ENCODE measurements at places on chromosomes 7 and 10. TPM values are rescaled to one million over a fixed set of nuclear protein-coding genes. Genes with fewer than 3 reads are reported as not detected.

GRCh38 chr7:133003052-133003910, 78.6 kb downstream of the CHCHD3 start:
- DNase-seq, result no peak
- H3K4me1 ChIP-seq, result peaks cover 34% of the 10 kb centered on the region
- H3K27ac ChIP-seq, result peak overlapping the region; percentile 83
- H3K4me3 ChIP-seq, result no peak overlapping the region

- no peak overlapping the region for H3K4me3 ChIP-seq
- H3K4me1 ChIP-seq, result no peaks in the 10 kb centered on the region
- no peaks in the 10 kb centered on the region for H3K27me3 ChIP-seq
- DNase-seq, result no peak
- H3K36me3 ChIP-seq, result peaks cover 16% of the 10 kb centered on the region
Observed at GRCh38 chr7:1098243-1099153, 10.6 kb downstream of the GPER1 start.

DNA sequence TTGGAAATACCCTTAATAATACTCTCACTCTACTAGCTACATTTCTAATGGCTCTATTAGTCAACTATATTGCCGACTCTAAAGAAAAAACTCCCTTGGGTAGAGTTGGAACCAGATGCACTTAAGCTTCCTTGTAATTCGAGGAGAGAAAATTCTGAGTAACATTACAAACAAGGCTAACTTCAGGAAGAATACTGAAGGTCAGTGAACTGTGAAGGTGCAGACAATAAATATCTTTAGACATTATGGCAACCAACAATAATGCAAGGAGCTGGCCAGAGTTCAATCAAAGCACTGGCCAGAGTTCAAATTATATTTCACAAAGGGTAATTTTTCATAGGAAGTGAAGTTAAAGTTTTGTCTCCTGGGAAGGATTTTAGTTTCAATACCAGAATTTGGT, 40.7 kb upstream of the MRLN start:
- H3K36me3 ChIP-seq, result peaks cover 73% of the 10 kb centered on the region
- DNase-seq, result no peak
- 0 out of 2 replicates have a peak overlapping the region, but pooled peaks have one; percentile 15 for H3K27ac ChIP-seq
- no peaks in the 10 kb centered on the region for H3K27me3 ChIP-seq
- H3K4me3 ChIP-seq, result no peak overlapping the region
- peaks cover 4% of the 10 kb centered on the region for H3K4me1 ChIP-seq

- H3K36me3 ChIP-seq, result no peaks in the 10 kb centered on the region
- no peak overlapping the region for H3K27ac ChIP-seq
- H3K4me3 ChIP-seq, result no peak overlapping the region
- no peak for DNase-seq
Observed at GRCh38 chr7:18974803-18975202, 142.6 kb downstream of the TWIST1 start.

DNA sequence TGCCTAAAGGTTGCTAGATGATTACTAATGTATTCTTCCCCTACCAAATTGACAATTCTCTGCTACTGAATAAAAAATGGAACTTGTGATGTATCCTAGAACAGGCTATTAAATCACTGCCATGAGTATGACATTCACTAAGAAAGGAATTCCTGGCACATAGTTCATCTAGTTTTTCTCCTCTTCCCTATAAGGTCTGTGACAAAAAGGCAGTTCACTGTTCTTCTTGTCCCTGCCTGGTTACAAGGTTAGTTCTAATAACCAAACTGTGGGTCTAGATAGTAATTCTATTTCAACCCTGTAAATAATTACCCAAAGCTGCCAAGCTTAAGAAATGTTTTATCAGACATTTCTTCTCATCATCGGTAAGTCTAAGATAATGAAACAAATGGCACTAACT, 245.6 kb downstream of the BICC1 start:
- H3K27me3 ChIP-seq, result no peaks in the 10 kb centered on the region
- H3K4me1 ChIP-seq, result peaks cover 9% of the 10 kb centered on the region
- no peak overlapping the region for H3K4me3 ChIP-seq
- no peak overlapping the region for H3K27ac ChIP-seq
- DNase-seq, result no peak

- no peak for DNase-seq
- no peak overlapping the region for H3K27ac ChIP-seq
- H3K27me3 ChIP-seq, result no peaks in the 10 kb centered on the region
- no peak overlapping the region for H3K4me3 ChIP-seq
Observed at GRCh38 chr10:10626734-10627133, 390.9 kb upstream of the CELF2 start.

- H3K27ac ChIP-seq, result no peak overlapping the region
- no peak for DNase-seq
- no peaks in the 10 kb centered on the region for H3K36me3 ChIP-seq
- no peaks in the 10 kb centered on the region for H3K27me3 ChIP-seq
- H3K4me1 ChIP-seq, result peaks cover 10% of the 10 kb centered on the region
Observed at GRCh38 chr10:94041206-94041605, 47.5 kb downstream of the PLCE1 start.

DNA sequence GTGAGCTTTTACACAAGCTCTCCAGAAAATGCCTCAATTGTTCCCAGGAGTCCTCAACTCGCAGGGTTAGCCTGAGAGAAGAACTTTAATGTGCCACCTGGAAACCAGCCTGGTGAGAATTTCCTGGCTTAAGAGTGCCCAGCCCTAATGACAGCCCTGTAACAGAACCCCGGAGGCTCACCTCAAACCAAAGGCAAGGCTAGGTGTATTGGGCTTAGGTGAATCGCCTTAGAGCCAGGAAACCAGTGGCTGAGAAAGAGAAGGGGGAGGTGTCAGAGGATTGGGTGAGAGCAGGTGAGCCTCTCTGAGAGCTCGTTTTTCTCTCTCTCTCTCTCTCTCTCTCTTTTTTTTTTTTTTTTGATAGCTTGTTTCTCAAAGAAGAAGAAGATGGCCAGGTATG, 7.3 kb downstream of the OCM2 start:
- no peaks in the 10 kb centered on the region for H3K36me3 ChIP-seq
- no peak overlapping the region for H3K27ac ChIP-seq
- no peaks in the 10 kb centered on the region for H3K27me3 ChIP-seq
- no peak for DNase-seq
- peaks cover 5% of the 10 kb centered on the region for H3K4me1 ChIP-seq

DNA sequence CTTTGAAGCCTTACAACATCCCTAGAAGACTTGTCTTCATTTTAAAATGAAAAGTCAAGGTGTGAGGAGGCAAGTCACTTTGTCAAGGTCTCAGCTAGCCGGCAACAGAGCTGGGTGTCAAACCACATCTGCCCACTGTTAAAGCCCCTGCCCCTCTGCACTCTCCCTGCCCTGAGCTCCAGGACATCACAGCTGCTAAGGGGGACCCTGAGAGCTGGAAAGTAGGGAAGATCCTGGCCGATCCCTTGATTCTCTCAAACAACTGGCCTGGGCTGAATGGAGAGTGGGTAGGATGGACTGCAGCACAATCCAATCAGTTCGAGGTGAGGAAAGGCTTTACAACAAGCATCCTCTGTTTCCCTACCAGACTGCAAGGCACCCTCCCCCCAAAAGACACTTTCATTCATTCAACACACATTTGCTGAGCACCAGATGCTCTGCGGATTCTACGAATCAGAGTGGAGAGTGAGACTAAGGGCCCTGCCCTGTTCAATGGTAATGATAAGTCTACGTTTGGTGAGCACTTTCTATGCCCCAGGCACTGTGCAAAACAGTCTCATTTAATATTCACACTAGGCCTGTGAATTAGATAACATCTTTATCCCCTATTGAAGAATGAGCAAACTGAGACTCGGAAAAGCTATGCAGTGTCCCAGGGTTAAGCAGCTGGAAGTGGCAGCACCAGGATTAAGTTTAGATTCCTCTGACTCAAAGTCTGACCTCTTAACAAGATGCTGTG, 148.1 kb downstream of the HERPUD2 start:
- H3K27ac ChIP-seq, result no peak overlapping the region
- H3K27me3 ChIP-seq, result no peaks in the 10 kb centered on the region
- no peaks in the 10 kb centered on the region for H3K36me3 ChIP-seq

GRCh38 chr7:140435252-140435895, 31.5 kb downstream of the RAB19 start:
- no peak overlapping the region for H3K4me3 ChIP-seq
- H3K36me3 ChIP-seq, result peaks cover 3% of the 10 kb centered on the region
- H3K27ac ChIP-seq, result no peak overlapping the region
- no peaks in the 10 kb centered on the region for H3K4me1 ChIP-seq
- peak; percentile 28 for DNase-seq

DNA sequence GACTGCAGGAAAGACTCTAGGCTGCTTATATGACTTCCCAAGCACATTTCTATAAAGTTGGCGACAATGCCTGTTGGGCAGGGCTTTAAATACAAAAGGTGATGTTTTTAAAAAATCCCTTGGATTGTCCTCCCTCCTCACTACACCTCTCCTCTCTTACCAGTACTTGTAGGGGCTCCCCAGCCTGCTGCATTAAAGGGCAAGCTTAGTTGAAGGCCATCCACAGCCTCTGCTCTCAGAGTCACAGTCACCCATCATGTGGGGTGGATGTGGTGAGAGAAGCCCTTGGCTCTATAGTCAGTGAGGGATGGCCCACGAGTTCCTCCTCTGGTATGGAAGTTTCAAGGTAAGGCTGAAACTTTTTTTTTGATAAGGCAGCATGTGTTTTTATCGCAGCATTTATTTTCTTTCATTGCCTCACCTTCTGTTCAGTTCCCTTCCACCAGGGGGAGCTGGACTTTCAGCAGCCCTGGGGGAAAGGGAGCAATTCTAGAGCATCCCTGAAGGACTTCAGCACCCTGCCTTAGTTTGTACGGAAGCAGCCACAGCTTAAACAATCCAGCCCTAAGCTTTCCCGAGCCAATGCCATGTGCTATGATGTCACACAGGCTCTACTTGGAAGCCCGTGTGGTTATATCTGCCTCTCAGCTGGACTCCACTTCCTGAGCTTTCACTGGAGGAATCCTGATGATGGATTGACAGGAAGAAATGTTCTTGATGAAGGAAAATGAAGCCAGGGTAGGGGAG, 131.9 kb downstream of the CALCR start:
- H3K27ac ChIP-seq, result no peak overlapping the region
- peak; percentile 63 for DNase-seq
- peaks cover 8% of the 10 kb centered on the region for H3K4me1 ChIP-seq

DNA sequence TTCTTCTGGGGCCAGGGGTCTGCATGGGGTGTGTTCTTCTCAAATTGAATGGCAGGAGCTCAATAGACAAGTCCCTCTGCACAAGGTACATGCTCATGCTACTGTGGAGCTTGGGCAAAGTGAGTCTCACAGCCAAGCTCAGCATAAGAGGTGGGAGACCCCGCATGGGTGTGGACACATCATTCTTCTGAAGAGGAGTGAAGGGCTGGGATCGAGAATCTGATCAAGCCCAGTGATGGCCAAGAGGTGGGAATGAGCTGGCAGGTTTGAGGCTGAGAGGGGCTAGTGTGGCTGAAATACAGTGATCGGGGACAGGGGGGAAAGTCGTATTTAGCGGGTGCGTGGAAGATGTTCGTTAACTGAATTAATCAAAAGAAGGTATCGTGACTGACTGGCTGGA, 32.6 kb downstream of the CDH23 start:
- DNase-seq, result no peak
- no peak overlapping the region for H3K4me3 ChIP-seq
- peaks cover 10% of the 10 kb centered on the region for H3K4me1 ChIP-seq
- H3K27me3 ChIP-seq, result peaks cover 3% of the 10 kb centered on the region
- no peaks in the 10 kb centered on the region for H3K36me3 ChIP-seq

- no peaks in the 10 kb centered on the region for H3K27me3 ChIP-seq
- no peaks in the 10 kb centered on the region for H3K4me1 ChIP-seq
- no peak overlapping the region for H3K4me3 ChIP-seq
- DNase-seq, result no peak
Observed at GRCh38 chr10:57679916-57680315, 587.8 kb downstream of the IPMK start.

- H3K36me3 ChIP-seq, result no peaks in the 10 kb centered on the region
- no peak for DNase-seq
- peaks cover 71% of the 10 kb centered on the region for H3K4me1 ChIP-seq
- H3K27me3 ChIP-seq, result no peaks in the 10 kb centered on the region
Observed at GRCh38 chr7:43138710-43139109, 26.3 kb downstream of the HECW1 start.

- H3K27ac ChIP-seq, result no peak overlapping the region
- DNase-seq, result no peak
- H3K4me3 ChIP-seq, result no peak overlapping the region
- no peaks in the 10 kb centered on the region for H3K36me3 ChIP-seq
- H3K4me1 ChIP-seq, result no peaks in the 10 kb centered on the region
Observed at GRCh38 chr7:136956232-136956631, 87.8 kb downstream of the CHRM2 start.

- no peaks in the 10 kb centered on the region for H3K27me3 ChIP-seq
- H3K27ac ChIP-seq, result no peak overlapping the region
- H3K36me3 ChIP-seq, result peaks cover 50% of the 10 kb centered on the region
- no peaks in the 10 kb centered on the region for H3K4me1 ChIP-seq
- no peak overlapping the region for H3K4me3 ChIP-seq
Observed at GRCh38 chr7:107187774-107188173, 19.0 kb downstream of the HBP1 start.

SLC25A40 gene
- 18.1 TPM for total RNA-seq

FXYD4 gene
- total RNA-seq, result not detected

KIFBP gene
- 33.4 TPM for total RNA-seq

COL17A1 gene
- 1.1 TPM for total RNA-seq

DNAJB6 gene
- total RNA-seq, result 264 TPM

SFTPA1 gene
- total RNA-seq, result 4.4 TPM

CPA2 gene
- total RNA-seq, result 0.90 TPM

TDRD1 gene
- 0.57 TPM for total RNA-seq
